ENCODE measurements at places on chromosomes 2 and 18.

- DNase-seq: peak; percentile 70
These were observed 3.2 kb downstream of the ID2 start for GRCh38 chr2:8684878-8685696.

GRCh38 chr2:197024206-197024605, 97.7 kb upstream of the PGAP1 start:
- DNase-seq: no peak

DNA sequence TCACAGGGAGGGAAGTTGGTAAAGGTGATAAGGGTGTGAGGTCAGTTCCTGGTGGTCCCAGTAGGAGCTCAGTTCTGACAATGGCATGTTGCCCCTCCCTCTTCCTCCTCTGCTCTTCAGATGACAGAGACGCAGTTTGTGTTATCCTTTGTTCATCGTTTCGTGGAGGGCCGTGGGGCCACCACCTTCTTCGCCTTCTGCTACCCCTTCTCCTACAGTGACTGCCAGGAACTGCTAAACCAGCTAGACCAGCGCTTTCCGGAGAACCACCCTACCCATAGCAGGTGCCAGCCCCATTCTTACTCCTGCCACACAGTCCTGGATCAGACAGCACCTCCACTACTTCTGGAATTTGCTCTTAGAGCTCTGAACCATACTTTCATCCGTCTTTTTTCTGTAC, 2.3 kb downstream of the AGBL5 start:
- DNase-seq: no peak

DNA sequence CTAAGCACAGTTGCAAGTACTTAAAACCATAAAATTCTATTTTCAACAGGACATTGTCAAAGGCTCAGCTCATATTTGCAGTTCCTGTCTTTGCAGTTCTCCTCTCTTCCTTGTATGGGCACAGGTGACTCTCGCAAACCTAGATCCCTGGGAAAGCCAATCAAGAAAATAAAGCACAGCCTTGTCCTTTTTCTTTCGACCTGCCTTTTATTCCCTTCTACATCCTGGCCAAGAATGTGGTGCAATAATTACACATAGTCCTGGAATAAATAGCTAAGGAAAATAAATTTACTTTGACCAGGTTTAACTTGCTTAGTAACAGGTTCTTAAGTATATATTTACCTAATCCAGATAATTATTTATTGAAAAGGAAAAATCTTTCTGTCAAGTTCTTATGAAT, 20.2 kb downstream of the ATG16L1 start:
- DNase-seq: no peak

DNA sequence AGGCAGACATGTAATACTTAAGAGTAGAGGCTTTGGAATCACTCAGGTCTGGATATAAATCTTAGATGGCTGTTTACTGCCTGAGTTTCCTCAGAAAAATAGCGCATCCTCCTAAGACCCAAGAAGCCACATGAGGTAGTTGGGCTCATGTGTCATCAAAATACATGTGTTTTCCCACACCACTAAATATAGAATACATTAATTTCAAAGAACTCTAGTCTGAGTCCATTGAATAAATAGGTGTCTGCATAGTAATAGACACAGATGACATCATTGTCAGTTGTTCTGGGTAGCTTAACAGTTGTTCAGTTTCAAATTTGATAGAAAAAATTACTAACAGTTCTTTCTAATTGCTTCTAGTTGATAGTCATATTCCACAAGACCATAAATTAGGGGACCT, 9.6 kb downstream of the PPP1R1C start:
- DNase-seq: no peak

Measured in OCI-LY7 (cell line).